T-helper 17 cell (primary cell): ENCODE measurements at places on chromosomes 7 and 10.
A peak's percentile ranks its signal among the peaks of the same experiment; 100 is the strongest.

- no peak for DNase-seq
These were observed 9.1 kb upstream of the DMBT1 start for GRCh38 chr10:122551450-122551849.

- no peak for DNase-seq
These were observed 3.5 kb downstream of the BMI1 start for GRCh38 chr10:22324413-22324812.

DNA sequence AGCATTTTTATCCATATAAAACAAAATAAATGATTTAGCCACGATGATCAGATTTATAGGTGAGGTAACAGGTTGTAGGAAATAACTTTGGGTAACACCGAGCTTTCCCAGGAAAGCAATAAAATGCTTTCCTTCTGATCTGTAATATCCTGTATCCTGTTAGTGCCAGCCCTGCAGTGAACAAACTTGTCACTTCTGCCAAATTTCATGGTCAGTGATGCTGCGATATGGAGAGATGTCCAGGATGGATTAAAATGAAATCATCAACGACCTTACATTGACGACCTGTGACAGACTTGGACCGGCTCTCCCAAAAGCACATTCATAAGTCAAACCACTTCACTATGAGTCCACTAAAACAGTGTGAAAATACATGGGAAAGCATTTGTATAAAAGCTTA lies 608.0 kb upstream of the NRP1 start:
- DNase-seq = no peak

GRCh38 chr7:44145479-44145968 lies 4.4 kb upstream of the MYL7 start:
- peak; percentile 40 for DNase-seq

DNA sequence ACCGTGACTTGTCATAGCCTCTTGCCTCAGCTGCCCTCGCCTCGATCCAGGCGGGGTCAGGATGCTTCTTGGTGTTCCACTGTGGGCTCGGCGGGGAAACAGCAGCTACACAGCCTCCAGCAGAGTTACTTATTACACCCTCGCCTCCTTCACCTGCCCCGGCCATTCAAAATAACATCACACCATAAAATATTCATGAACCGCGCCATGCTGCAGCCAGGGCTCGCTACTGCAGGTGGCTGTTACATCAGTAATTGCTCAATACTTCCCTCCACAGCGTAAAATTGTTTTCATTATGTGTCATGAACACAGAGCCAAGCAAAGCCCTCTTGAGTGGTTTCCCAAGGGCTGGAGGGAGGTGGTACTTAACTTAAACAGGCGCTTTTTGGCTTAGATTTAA lies 241.5 kb upstream of the SP8 start:
- no peak for DNase-seq

GRCh38 chr7:137753948-137754851 lies 92.6 kb downstream of the DGKI start:
- no peak for DNase-seq

GRCh38 chr10:116891208-116891607 lies 41.9 kb downstream of the ENO4 start:
- DNase-seq = no peak

DNA sequence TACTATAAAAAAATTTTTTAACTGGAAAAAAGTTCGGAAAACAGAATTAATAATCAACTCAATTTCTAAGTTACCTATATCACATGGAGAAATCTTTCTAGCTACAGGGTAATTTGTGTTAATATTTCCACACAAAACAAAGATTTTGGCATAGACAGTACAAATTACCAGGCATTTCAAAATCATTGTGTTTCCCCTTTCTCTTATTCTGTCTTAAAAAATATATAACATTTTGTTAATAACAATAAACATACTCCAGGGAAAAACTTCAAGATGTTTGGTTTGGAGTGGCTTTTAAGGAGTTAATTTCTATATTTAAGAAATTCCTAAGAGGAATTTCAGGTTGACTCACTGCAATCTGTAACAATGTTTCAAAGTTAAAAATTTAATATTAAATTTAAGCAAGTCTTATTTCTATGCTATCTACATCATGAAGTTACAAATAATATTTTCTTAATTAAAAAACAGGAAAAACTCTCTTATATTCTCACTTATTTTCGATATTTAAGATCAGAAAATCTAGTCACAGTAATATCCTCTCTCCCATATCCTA lies 132.6 kb downstream of the NRBF2 start:
- no peak for DNase-seq

DNA sequence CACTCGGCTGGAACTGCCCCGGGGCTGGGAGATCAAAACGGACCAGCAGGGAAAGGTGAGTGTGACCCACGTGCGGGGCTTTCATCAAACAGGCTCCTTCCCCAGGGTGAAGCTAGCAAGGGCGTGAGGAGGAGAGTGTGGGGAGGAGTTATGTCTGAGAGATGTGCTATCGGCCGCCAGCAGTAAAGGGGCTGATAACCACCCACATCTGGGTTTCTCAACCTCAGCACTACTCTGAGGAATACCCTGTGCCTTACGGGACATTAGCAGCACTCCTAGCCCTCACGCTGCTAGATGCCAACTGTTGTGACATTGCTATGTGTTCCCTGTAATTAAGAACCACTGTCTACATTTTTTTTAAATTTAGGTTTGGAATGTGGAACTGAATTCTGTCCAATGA lies 113.9 kb upstream of the STK17A start:
- no peak for DNase-seq

GRCh38 chr10:921471-922414 lies 9.8 kb downstream of the LARP4B start:
- no peak for DNase-seq

DNA sequence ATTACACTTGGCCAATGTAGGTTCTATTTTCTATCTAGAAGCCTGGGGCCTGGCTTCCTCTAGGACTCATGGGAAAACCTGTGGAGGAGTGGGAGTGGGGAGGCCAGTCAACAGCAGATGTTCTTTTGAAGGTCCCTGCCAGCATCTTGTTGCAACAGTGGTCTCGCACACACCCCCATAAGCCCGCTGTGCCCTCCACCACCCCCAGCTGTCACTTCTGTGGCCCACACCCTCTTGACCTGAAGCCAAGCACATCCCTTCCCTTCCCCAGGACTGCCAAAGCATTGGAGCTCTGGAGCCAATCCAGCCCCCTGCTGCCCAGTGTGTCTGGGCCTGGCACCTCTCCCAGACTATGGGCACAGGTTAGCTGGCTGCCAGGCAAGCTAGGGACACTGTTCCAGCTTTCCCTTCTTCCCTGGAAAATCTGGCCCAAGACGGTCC lies 1.9 kb upstream of the STX1A start:
- no peak for DNase-seq

DNA sequence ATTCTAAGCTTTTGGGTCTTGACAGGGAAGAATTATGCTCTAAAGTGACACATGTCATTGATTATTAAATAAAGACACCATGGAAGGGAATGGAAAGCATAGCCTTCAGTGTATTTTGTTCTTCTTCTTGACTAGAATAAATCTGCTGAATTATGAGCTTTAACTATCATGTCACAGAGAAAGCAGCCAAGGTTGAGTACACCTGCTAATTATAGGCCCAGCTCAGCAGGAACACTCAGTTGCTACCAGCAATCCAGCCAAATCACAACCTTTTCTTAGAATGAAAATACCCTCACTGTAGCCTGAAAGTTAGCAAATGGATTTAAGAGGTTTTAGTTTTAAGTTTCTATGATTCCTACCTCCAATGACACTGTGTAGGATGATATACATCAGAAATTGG lies 225.3 kb upstream of the RHOBTB1 start:
- no peak for DNase-seq

GRCh38 chr10:93591065-93591808 lies 9.8 kb downstream of the RBP4 start:
- DNase-seq = no peak

DNA sequence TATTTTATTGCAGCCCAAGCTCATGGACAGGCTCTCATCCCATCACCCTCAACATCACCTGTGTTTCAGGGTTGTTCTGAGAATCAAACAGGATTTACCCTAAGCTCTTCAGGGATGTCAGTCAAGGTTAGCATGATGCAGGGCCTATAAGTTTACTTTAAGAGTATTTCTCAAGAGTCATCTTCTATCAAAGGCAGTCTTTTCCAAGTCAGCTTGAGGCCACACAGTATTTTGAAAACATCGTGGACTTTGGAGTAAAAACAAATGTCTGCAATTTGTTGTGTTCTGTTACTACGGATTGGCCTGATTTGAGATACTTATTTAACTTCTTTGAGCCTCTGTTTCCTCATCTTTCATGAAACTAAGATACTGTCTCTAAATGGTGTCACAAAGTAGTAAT lies 42.0 kb upstream of the NRP1 start:
- no peak for DNase-seq

- no peak for DNase-seq
These were observed 4.7 kb downstream of the CACNB2 start for GRCh38 chr10:18144928-18145327.

DNA sequence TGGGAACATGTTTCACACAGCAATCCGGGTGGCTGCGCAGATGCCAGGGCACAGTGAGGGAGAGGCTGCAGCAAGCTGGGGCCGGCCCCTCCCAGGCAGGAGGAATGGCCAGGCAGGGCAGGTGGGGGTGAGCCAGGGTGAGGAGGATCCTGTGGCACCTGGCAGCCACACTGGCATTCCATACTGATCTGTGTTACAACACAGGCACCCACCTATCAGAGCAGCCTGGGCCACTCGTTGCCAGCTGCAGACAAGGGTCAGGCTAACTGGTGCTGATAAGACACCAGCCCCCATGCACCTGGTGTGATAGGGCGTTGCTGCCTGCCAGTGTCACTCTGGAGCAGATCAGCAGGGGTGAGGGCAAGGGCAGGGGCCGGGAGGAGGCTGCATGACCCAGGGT lies 16.6 kb upstream of the RET start:
- no peak for DNase-seq

GRCh38 chr7:111262293-111263116 lies 171.6 kb downstream of the LRRN3 start:
- no peak for DNase-seq

- DNase-seq = no peak
These were observed 391.7 kb downstream of the KCNMA1 start for GRCh38 chr10:77245953-77246352.

- no peak for DNase-seq
These were observed 158.8 kb upstream of the SEMA3E start for GRCh38 chr7:83807774-83808173.

GRCh38 chr10:11901454-11901832 lies 78.3 kb downstream of the PROSER2 start:
- DNase-seq = no peak

GRCh38 chr7:36115448-36116321 lies 37.4 kb upstream of the EEPD1 start:
- DNase-seq = no peak

DNA sequence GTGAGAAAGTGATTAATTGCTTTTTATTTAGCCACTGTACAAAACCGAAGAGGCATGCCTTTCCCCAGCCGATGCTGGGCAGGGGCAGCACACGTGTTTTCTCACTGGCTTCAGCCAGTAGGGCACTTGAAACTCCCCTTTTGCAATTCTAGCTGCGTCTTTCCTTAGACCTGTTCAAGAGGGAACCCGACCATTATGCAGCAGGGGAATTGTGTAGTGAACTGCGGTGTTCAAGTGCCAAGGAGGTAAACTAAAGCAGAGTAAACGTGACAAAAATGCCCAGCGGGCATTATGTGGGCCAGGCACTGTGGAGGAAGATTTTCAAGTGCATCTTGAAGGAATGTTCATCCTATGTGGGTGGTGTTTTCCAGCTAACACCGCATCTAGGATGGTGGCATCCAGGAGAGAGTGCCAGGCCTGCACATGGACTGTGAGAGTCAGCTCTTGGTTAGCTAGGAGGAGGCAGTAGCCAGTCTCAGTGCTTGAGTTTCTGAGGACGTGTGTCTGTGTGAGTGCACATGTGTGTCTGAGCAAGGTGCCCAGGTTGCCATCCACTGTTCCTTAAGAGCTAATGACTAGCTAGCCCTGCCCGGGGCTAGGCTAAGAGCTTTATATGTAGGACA lies 3.3 kb downstream of the WIPF3 start:
- DNase-seq = no peak

GRCh38 chr10:109450702-109451101 lies 472.6 kb downstream of the XPNPEP1 start:
- DNase-seq = no peak

- DNase-seq = no peak
These were observed at the start of gene SMARCD3 for GRCh38 chr7:151248346-151249033. SMARCD3 (minus strand) TSS chr7:151248694; CDS start chr7:151248562, 132 bp downstream.

DNA sequence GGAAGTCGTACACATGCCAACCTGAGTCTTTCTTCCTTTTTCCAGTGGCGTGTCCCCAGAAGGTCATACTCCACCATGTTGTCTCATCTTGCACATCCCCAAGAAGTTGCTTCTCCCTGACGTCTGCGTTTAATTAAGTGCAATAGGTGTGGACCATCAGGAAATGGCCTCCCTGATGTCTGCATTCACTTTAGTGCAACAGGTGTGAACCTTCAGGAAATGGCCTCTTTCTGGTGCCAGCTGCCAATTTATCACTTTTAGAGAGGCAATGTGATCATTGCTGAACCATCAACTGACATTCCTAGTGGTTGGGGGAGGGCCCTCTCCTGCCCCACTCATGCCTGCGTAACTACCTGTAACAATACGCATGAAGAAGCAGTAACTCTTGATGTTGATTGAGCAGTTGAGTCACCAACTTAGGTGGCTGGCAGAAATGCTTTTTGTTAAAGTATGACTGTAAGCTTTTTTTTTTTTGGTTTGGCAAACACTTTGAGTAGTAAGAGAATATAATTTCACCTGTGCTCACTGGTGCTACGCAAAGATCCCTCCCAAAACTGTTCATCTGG lies 25.8 kb downstream of the SCIN start:
- no peak for DNase-seq

- DNase-seq = no peak
These were observed 77.5 kb upstream of the INSIG1 start for GRCh38 chr7:155219947-155220769.

DNA sequence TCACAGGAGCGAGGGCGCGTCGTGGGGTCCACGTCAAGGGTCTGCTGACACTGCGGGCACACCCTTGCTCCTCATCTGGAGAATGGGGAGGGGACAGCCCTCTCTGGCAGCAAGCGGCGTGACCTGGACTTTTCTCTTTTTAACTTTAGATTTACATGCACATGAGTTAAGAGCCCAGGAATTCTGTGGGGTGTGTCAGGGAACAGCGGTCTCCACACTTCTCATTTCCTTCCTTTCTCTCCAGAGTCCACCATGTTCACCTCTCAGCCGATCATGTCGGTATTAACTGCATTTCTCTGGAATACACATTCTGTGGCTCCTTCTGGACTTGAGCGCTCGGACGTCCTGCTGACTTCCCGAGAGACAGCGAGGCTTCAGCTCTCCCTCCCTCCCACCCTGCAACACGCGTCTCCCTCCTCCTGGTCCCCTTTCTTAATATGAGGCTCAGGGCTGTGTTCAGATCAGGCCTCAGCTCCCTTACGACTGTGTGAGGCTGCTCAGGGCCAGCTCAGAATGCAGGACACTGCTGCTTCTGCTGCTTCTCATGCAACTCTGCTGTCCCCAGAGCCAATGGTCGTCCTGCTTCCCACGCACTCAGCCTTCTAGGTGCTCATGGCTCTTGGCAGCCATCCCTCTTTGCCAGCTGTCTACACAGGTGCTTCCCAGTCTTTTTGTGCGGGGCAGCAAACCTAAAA lies 261.3 kb downstream of the ELFN1 start:
- DNase-seq = no peak

- no peak for DNase-seq
These were observed 234.0 kb downstream of the SNX10 start for GRCh38 chr7:26525398-26526264.

GRCh38 chr7:128075242-128076095 lies 44.2 kb upstream of the LRRC4 start:
- no peak for DNase-seq
